ENCODE measurements at places on chromosomes 12 and 14.

DNA sequence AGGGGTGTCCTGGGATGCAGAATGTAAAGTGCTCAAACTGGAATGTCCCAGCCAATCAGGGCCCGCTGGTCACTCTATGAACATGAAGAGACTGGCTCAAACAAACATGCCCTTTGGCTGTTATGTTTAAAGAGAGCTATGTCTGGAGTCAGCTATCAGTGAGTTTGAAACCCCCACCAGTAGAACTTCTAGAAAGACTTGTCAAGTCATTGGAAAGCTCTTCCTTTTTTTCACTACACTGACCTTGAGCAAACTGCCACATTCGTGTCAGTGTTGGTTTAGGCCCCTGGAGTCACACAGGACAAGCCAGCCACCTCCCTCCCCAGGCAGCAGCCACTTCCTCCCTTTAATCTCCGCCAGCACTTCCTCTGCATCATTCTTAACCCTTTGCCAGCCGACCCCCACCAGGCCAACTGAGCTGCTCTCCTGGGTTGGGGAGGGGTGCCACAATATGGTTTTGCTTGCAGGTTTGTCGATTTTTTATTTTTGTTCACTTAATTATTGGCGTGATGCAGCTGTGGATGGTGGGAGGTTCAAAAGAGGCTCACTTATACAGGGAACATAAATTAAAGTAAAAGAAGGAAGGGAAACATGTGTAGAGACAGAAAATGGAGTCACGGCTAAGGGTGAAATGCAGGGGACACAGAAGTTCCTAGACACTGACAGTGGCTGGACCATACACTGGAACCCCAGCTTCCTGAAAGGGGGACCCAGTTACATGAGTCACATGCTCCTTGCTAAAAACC is 25.3 kb downstream of the CMKLR1 start:
- no peak for DNase-seq

GRCh38 chr12:90677552-90677951 is 277.4 kb downstream of the CCER1 start:
- DNase-seq, result no peak

- no peak for DNase-seq
These were observed 201.3 kb upstream of the PRMT8 start for GRCh38 chr12:3289702-3290101.

DNA sequence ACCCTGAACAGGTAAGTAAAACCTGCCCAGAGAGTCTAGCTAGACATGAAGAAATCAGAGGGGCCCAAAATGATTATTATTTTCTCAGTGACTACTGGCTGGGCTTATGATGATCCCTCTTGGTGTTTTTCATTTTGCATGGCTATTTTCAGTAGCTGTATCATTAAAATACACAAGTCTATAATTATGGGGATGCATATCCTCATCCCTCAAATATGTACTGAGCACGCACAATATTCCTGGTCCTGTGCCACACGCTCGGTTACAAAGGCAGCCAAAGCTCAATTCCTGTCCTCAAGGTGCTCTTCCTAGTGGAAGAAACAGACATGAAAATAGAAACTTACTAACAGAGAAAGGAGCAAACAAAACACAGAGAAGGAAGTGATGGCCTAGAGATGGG is 180.0 kb downstream of the DAD1 start:
- DNase-seq, result no peak

- no peak for DNase-seq
These were observed 297.0 kb downstream of the FUT8 start for GRCh38 chr14:65709576-65709975.

DNA sequence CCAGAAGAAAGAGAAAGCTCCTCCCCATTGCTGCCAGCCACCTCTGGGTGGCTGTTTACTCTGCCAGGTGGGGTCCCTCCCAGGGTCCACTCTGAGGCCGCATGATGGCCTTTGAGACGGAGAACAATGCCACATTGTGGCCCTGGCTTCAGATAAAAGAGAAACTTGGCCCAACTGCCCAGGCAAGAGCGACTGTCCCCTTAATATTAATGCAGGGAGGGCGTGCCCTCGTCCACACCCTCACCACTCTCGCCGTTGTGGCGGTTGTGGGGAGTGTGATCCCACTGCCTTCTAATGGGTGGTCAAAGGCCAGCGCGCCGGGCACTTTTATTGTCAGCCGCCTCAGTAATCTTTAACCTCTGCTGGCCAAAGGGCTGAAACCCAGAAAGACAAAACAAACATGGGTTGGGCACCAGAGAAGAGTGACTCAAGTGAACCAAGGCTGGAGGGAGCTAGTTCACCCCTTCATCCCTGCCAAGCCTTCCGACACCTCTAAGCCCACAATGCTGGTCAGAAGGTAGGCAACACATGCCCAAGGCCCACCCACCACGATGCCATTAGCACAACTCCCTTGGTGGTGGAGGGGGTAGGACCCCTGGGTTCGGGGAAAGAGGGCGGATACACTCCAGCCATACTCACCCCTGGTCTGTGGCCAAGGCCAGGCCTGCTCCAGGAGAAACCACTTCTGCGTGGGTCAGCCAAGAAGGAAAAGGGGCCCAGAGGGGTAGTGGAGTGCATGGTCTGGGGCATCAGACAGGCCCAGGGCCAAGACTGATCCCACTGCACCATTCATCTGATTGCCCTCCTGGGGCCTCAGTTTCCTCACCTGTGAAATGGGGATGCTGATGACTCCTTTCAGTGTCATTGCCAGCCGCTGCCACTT is 44.5 kb upstream of the BCL11B start:
- DNase-seq, result no peak

DNA sequence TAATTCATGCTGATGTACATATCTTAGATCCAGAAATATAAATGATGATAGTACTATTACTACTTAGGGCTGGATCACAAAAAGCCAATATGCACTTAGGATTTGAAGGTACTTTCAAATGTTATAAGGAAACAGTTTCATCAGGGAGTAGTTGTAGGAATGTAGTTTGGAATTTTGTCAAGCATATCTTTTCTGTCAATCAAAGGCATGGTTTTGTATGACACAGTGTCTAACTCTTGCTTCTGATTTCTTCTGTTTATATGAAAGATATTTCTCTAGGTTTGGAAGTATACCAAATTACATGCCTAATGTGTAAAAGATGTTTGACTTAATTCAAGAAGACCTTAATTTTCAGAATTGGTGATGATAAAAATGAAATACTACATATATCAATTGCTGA is 135.7 kb downstream of the RAD51B start:
- DNase-seq, result no peak

DNA sequence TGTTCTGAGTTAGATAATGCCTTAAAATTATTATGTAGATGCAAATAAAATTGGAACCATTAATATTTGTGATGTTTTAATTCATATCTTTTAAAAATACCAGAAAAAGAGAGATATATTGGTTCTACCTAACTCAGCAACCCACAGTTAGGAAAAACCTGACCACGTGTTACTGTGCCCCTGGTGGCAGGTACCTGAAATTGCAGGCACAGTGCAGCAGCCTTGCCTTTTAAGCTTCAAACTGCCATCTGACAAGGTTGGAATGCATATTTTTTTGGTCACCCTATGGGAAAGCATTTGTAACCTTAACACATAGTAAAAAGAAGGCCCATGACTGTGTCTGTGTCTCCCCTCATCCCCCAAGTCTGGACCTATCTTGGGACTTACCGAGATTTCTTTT is 109.4 kb upstream of the NOS1 start:
- no peak for DNase-seq

- DNase-seq, result no peak
These were observed 1.1 kb upstream of the SPATS2 start for GRCh38 chr12:49366096-49366651.

- no peak for DNase-seq
These were observed 416.5 kb downstream of the NELL2 start for GRCh38 chr12:44459569-44459968.

DNA sequence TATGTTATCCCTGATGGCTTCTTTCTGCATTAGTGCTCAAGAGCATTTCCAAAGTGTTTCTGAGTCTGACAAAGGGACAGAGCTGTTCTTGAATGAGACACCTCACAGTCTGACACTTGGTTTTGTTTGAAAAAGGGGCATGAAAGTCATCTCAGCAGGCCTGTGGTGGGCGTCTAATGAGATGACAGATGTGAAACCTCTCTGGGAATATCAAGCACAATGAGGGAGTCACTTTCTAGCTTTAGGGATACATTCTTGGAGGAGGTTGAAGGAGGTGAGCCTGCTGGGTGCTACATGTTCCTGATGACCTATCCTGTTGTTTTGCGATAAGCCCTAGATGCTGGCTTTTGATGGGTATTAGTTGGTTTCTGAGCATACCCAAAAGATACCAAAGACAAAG is 290.5 kb downstream of the NUAK1 start:
- no peak for DNase-seq

DNA sequence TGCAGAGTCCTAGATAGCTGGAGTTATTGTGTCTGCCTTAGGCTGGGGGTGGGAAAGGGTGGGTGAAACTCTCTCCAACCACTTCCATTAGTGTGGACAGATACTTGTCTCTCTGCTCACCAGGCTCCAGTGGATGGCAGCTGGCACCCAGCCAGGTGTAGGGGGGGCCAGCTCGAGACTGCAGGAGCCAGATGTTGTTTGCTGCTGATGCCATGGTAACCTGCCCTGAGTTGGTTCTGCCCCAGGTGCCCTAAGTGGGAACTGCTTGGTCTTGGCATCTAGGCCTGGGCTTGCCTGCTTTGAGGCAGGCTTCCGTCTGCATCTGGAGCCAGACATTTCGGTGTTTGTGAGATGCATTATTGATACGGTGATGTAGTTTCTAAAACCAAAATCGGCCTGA is 82.2 kb downstream of the ADCK1 start:
- peak; percentile 44 for DNase-seq

GRCh38 chr12:65666876-65667275 is 157.4 kb upstream of the HMGA2 start:
- no peak for DNase-seq

- DNase-seq, result no peak
These were observed 881 bp downstream of the PYGL start for GRCh38 chr14:50943261-50943942.

DNA sequence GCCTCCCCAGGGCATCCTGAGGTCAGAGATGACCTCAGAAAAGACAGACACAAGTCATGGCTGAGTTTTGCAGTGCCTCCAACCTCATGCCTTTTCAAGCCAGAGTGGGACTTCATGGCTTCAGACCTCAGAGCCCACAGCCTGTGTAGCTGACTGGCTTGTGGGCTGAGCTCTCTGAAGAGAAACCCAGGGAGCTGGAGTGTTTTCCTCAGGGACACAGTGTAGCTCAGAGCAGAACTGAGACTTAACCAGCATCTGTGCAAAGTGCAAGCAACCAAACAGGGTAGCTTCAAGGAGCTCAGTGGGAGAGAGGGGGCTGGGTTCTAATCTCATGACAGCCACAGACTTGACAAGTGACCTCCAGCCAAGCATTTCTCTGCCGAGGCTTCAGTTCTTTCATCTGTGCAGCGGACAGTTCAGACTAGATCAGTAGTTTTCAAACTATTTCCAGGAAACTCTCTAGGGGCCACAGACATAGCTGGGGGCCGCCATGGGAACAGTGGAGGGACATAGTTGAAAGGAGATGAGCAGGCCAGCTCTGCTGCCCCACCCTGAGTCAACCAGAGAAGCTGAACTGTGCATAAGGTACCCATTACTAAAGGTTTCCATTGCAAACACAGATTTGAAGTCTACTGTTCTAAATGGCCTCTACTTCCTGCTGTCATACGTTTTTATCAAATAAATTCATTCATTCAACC is 80.0 kb downstream of the LGMN start:
- no peak for DNase-seq

GRCh38 chr12:52350786-52351185 is 16.5 kb downstream of the KRT85 start:
- no peak for DNase-seq

DNA sequence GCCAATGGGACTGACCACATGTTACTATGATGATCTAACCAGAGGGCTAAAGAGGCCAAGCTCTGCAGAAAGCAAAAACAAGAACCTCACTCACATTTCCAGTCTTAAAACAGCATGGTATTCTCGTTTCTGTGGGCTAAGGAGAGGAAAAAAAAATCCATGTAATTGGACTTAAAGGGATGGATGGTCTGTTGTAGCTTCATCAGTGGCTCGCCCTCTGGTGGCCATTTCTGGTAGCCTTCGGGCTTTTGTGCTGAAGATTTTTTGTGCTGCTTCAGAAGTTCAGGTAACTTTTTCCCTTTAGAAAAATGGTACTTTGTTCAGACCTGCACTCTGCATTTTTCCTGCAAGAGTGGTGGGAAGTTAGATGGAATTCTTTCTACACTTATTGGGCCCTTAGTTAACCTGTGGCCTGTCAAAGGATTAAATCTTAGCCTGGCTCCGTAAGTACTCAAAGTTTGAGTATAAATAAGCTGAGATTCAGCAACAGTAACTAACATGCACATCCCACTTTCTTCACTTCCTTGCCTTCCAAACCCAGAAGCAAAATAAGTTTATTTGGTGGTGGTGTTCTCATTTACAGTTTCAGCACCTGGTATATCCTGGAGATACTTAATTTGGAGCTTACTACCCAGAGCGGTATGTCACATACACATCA is 22.3 kb downstream of the DCAF4 start:
- no peak for DNase-seq

Data from NCI-H2081 treated with DMSO at 0.1 percent for 48 hours (cell line).